Glomerular endothelial cell (primary cell): ENCODE measurements at places on chromosomes 2 and 18. TPM values are rescaled to one million over a fixed set of nuclear protein-coding genes. Genes with fewer than 3 reads are reported as not detected.

DNA sequence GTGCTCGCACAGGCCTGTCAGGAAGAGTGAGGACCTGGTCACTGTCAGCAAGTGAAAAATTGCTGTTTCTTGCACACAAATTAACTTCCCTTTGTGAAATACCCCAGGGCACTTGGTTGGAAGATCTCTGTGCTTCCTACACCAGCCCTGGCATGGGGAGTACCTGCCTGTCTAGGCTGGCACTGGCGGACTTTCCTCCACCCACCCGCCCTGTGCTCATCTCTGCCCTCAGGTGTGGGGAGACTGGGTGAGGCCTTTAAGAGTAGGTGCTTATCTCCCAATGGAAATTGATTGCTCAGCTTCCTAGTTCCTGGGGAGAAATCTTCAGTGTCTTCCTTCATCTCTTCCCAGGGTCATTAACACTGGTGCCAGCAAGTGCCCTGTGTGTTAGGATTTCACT, 42.1 kb downstream of the IMPA2 start:
- no peak for DNase-seq

DNA sequence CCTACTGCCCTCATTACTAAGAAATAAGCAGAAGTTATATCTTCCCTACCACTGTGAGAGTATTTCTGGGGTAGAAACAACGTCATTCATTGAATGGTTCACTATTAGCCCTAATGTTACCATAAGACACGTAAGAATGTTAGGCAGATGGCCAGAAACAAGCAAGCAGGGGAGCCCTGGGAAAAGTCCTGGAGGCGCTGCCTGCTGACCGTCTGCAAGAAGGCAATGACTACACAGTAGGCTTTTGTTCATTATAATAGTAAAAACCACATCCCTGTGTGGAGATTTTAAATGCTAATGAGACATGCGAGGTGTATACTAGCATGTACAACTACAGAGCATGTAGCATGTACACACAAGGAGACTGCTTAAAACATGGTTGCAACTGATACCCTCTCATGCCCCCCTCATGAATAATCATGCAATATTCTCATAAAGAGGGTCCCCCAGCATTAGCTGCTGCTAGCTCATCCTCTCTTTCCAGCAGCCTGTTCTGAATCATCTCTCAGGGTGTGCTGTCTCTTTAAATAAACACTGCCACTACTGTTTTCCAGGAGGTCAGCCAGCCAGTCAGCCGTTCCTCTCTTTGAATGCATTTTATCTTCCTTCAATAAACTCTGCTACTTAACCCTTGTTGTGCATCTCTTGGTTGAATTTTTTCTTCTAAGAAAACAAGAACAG, 23.6 kb downstream of the SUCLG1 start:
- DNase-seq = no peak

Gene VSNL1
- not detected in 2 replicates for total RNA-seq

- DNase-seq = no peak
Observed at GRCh38 chr2:162676515-162676914, 162.1 kb downstream of the KCNH7 start.

DNA sequence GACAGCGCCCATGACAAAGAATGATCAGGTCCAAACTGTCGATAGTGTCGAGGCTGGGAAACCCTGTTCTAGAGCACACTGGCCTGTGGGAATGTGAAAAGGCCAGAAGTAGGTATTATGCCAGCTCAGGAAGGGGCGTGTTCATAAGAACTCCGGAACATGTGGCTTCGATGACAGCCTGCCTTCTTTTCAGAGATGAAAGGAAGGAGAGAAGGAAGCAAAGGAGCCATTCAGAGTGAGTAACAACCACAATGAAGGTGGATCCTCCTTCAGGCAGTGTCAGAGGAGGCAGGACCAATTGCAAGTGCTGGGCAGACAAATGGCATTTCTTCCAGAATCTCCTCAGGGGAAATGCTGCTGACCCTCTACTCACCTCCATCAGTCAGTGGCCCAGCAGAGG, 58.5 kb downstream of the NCKAP5 start:
- DNase-seq = no peak

Gene GAD1
- total RNA-seq = 0.35 TPM in 1 of 2 replicates, not detected in the other

Gene EFR3B
- total RNA-seq = 0.92 and 1.5 TPM in 2 replicates

Gene CHST10
- total RNA-seq = 13.4 and 15.6 TPM in 2 replicates

Gene IL1R1
- 14.6 and 41.1 TPM in 2 replicates for total RNA-seq

Gene ANKRD30B
- total RNA-seq = 0.70 TPM in 1 of 2 replicates, not detected in the other

Gene CCDC102B
- 8.2 and 65.4 TPM in 2 replicates for total RNA-seq
